ENCODE measurements at places on chromosomes 2 and 18.

GRCh38 chr2:229191413-229191812 is 79.7 kb downstream of the PID1 start:
- DNase-seq = no peak

- no peak for DNase-seq
Measured at GRCh38 chr2:185738679-185739472, at the start of gene FSIP2. FSIP2 (plus strand) TSS chr2:185738804; CDS start chr2:185738895, 91 bp downstream.

GRCh38 chr2:141595316-141595920 is 535.4 kb downstream of the LRP1B start:
- no peak for DNase-seq

DNA sequence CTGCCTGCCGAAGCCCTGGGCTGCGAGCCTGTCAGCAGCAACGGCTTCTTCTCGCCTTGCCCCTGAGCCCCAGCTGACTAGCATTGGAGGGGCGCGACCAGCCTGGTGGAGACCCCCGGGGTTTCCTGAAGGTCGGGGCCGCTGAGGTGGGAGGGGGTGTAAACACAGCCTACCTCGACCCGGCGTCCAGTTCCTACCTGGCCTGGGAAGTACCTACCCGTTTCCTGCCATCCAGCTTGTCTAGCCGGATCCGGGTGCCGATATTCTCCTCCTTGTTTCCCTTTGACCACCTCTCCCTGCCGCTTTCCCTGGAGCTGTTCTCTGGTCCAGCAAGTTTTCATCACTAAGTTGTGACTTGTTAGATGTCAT is 511 bp downstream of the MOB4 start:
- peak; percentile 34 for DNase-seq

- DNase-seq = no peak
Measured at GRCh38 chr2:166468124-166469024, 25.7 kb downstream of the SCN7A start.

GRCh38 chr18:73563345-73563744 is 584.3 kb downstream of the FBXO15 start:
- DNase-seq = no peak

DNA sequence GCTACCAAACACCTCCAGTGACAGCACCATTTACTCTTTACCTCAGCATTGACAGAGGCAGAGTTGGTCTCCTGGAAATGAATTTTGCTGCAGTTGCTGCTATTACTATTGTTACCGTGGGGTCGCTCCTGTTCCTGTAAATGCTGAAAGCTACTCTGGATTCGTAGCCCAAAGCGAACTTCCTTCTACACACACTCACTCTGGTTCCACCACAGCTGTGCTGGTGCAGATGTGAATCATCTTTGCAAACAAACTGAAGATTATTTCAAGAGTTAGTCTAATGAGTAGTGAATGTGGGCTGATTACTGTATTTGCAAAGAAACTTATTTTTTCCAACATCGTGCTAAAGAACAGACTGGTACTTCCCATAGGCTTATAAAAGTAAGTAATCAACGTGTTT is 304.0 kb downstream of the LPIN1 start:
- no peak for DNase-seq

- no peak for DNase-seq
Measured at GRCh38 chr2:238171575-238172187, 12.9 kb downstream of the ERFE start.

GRCh38 chr2:180872255-180872654 is 108.2 kb upstream of the UBE2E3 start:
- DNase-seq = no peak

- DNase-seq = no peak
Measured at GRCh38 chr2:42874949-42875801, 82.8 kb upstream of the HAAO start.

Measured in NCI-H1105 treated with DMSO at 0.1 percent for 48 hours (cell line).